ENCODE measurements at places on chromosomes 2 and 18.

DNA sequence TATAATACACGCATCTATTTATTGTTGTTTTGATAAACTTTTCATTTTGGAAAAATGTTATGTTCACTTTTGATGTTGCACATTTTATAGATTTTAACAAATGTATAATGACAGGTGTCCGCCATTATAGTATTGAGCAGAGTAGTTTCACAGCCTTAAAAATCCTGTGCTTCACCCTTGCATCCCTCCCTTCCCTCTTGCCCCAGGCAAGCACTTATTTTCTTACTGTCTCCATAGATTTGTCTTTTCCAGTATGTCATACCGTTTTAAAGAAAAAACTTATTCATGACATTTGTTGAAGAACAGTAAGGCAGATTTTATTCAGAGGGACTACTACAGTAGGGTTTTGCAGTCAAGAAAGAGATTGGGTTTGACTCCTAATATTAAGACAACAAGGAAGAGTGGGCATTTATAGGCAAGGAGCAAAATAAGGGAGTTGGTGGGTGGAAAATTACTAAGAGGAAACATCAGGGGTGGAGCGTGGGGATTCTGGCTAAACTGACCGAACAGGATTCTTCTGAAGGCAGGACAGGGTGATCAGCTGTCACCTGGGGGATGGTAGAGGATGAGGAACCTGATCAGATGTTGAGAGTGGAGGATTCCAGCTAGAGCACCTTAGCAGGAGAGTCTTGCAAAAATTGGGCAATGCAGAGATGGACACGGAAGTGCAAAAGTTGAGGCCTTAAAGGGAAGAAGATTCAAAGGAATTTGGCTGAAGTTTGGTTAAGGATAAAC lies 108.8 kb downstream of the NCK2 start:
- DNase-seq = no peak

- DNase-seq = no peak
These were observed 30.5 kb downstream of the GALNT14 start for GRCh38 chr2:31107591-31108300.

DNA sequence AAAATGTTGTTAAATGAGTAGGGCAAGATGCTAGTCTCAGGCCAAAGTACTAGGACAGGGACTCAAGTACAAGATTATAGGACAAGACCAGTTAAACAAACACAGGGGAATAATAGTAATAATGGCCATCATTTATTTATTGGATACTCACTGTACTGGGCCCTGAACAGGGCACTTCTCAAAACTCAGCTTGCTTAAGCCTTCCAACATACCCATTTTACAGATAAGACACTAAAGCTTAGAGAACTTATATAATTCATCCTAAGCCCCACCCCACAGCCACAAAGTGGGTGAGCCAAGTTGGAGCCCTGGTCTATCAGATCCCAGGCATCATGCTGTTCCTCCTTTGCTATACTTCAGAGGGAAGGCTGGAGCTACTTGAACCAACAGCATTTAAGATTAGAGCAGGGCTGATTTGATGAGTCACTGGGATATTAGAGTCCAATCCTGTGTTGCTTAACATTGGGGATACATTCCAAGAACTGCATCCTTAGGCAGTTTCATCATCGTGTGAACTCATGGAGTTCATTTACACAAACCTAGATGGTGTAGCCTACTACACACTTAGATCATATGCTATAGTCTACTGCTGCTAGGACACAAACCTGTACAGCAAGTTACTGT lies 153.6 kb downstream of the MTCL1 start:
- DNase-seq = no peak

DNA sequence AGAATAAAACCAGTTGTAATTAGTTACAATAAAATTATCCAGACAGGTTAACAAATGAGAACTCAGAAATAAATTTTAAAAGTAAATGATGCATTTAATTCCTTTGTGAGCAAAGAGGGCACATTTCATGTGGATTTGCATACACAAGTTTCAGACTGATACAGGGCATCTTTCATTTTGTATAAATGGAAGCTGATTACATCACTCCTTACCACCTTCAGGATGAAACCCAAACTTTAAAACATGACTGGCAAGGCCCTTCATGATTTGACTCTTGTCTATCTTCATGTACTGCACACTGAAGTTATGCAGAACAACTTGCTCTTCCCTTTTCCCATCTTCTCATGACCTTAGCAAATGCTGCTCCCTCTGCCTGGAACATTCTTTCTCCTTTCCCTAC lies 26.9 kb downstream of the EFEMP1 start:
- DNase-seq = no peak

DNA sequence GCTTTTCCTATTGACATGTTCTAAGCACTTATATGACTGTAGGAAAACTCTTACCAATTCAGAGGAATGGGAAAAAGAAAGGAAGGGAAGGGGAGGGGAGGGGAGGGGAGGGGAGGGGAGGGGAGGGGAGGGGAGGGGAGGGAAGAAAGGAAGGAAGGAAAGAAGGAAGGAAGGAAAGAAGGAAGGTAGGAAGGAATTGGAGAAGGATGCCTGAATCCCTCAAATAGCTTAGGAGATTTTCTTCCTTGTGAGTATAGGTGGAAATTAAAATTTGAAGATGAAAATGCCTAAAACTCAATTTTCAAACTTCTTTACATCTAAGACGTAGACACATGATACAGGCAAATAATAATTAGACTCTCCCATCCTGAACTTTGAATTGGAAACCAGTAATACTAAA lies 463.1 kb downstream of the SATB2 start:
- no peak for DNase-seq
